ENCODE measurements at places on chromosomes 3 and 15.

DNA sequence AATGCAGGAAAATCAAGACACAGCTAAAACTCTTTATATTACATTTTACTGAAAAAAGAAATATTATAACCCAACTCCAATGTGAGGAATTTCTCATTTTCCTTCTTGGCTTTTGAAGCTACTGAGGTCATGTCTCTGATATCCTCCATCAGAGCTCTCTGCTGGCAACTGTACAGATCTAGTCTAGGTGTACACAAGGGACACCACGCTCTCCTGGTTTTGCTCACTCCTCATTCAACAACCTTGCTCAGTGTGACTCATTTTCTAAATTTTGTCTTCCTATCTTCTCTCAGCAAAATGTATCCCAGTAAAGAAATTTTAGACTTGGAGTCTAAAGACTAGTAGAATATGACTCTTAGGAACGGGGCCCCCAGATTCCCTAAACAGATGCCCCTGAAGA, 144.3 kb downstream of the KCNMB2 start:
- no peak for DNase-seq

DNA sequence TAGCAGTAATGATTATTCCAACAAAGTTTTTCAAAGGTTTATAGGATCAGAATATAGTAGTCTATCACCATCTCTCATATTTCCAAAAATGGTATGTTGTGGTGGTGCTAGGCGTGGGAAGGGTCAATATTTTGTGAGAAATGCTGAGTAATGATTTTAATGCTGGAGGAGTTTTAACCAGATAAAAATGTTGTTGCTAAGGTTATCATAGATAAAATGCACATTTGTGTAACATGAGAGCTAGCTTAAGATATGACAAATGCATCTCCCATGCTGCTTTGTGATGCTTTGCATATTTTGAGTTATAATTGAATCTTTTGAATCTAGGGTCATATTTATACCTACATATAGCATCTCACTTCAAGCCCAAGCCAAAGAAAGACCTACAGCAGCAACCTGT, 103.9 kb upstream of the ROBO1 start:
- no peak for DNase-seq

DNA sequence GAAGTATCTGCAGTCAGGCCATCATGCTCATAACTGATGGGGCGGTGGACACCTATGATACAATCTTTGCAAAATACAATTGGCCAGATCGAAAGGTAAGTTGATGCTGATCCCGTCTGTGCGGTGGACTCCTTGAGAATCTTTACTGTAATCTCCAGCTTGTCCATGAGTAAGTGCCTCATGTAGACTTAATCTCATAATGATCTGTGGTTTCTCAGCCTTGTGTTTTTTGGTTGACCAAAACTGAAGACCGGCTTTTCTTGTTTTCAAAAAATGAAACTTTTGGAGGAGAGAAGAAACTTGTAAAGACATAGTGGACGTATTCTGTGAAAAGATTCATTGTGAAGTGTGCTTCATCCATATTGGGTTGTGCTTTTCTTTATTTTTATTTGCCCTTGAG, 285.7 kb downstream of the LRTM1 start:
- no peak for DNase-seq

DNA sequence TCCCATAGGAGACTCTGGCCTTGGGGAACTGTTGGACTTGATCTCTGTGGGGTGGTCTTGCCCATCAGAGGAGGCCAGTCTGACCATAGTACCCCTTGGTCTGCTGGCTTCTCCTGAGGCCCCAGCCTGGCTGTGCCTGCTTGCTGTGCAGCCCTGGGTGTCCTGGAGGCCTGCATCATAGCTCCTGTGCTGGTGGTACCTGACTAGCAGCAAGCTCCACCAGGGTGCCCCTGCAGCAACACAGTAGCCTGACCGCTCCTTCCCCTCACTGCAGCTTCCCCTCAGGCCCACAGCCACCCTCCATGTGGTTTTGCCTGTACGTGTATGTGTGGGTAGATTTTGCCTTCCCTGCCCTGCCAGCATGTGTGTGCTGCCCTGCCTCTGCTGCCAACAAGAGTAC, 85.6 kb upstream of the TTC14 start:
- DNase-seq: no peak

GRCh38 chr15:89806559-89807550, 7.8 kb downstream of the ANPEP start:
- no peak for DNase-seq

DNA sequence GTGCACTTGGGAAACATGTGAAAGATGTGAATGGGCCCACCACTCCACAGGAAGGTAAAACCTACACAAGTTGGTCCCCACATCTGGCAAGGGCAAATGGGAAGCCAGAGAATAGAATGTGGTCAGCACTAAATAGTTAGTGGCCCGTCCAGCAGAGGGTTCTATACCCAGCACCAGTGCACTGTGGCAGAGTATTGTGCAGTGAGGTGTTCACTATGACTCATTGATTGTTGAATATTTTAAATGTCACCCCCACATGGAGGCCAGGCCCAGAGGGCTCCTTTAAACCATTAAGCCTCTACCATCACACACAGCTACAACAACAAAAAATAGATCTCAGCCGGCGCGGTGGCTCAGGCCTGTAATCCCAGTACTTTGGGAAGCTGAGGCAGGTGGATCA, 11.7 kb downstream of the FRMD5 start:
- no peak for DNase-seq

DNA sequence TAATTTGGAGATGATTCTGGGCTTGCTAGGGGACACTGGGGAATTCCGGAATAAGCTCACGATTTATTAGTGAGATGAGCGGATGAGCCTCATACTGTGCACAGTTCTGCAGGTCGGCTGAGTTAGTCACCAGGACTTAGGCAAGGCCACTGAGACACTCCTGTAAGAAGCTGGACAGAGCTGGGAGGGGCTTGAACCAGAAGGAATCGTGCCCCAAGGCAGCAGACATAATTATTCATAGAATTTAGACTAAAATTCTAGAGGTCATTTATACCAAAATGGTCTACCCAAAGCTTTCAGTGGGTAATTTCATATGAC, 121.4 kb downstream of the VGLL4 start:
- DNase-seq: no peak

DNA sequence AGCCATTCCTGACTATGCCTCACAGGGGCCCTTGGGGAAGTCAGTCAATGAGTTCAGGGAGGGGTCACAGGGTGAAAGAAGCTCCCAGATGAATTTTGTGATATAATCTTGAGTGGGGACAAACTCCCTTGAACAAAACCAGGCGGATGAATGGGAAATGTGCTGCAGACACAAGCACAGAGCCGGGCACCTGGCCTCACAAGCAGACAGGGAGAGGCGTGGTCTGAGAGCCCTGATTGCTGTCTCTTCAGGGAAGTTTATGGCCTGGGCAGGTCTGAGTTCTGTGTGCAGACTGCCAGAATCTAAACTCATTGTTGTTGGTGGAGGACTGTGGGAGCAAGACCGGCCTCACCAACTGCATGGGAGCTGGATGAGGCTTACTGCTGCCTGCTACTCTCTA, 591.8 kb downstream of the EPHA3 start:
- DNase-seq: no peak

GRCh38 chr15:63019511-63020109, 22.9 kb upstream of the TPM1 start:
- DNase-seq: no peak

GRCh38 chr3:88231632-88232031, 81.9 kb downstream of the C3orf38 start:
- no peak for DNase-seq

DNA sequence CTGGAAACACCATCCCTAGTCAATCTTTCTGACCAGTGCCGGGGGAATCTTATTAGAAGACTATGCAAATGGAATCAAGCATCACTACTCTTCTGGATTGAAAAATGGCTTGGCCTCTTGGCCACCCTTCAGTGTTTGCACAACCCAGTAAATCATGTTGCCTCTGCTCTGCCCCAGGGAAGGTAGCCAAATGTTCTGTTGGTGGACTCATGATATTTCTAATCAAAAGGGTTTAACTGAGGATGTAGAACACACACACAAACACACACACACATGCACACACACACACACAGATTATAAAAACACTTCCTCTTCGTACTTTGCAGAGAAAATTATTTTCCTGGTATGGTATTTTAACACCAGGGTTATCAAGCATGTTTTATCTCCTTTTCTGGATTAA, 7.9 kb downstream of the RBP2 start:
- DNase-seq: no peak

DNA sequence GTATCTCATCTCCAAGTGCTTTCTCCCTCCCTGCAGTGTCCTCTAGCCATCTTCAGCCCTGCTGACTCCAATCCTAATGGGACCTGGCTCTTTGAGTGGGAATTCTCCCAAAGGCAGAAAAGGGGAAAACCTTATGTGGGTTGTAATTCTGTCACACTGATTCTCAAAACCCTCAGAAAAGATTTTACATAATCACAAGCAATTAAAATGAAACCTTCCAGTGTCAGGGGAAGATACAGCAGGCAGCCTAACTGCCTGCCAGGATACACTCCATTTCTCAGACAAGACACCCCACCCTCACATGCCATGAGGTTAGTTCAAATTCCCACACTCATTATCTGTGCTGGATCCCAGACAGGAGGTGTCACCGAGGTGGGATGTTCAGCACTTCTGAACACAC, 121.4 kb downstream of the RFTN1 start:
- DNase-seq: no peak

- no peak for DNase-seq
Measured at GRCh38 chr3:71138410-71138809, 445.1 kb downstream of the FOXP1 start.

DNA sequence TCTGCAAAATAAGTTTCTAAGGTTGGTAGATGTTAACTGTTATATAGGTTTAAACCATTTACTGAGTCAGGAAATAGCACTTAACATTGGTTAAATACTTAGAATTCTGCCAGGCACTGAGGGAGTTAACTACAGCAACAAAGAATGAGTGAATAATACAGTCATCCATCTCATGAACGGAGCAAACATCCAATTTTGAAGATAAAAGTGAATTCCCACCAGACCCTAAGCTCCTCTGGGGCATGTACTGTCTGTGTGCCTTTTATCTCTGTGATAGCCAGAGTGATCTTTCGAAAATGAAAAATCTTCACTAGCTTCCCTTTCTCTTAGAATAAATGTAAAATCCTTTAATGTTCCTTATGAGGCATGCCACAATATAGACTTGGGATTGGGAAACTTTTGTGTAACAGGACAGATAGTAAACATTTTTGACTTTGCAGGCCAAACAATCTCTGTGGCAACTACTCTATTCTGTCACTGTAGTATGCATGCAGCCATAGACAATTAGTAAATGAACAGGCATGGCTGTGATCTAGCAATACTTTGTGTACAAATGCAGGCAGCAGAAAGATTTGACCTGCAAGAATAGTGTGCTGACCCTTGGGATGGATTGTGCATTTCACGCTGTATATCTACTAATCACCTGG, 294.5 kb upstream of the LMCD1 start:
- DNase-seq: no peak

DNA sequence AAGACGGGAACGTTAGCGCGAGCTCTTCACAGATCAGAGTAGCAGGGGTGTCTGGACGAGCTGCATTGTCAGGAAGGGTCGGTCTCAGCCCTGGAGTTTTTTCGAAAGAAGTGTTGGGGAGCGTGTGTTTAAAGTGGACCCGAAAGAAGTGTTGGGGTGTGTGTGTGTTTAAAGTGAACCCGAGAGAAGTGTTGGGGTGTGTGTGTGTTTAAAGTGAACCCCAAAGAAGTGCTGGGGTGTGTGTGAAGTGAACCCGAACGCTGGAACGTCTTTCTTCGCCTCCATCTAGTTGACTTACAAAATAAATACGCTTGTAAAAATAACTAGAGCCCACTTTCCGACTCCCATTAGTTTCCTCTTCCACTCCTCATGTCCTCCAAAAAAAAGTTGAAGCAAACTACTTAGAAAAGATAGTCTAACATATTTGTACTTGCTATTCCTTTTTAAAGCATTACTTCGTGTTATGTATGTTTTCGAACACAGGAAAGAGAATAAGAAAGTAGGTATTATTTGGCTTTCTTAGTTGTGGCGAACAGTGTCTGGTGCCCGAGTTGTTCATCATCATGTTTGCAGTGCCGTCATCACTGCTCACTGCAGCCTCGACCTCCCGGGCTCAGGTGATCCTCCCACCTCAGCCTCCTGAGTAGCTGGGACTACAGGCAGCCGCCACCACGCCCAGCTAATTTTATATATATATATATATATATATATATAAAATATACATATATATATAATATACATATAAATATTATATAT, 1.0 kb downstream of the LRCH3 start:
- DNase-seq: peak; percentile 39

GRCh38 chr15:93583552-93583951, 494.5 kb upstream of the RGMA start:
- no peak for DNase-seq

- no peak for DNase-seq
Measured at GRCh38 chr3:134253475-134254226, 3.0 kb upstream of the RYK start.

- DNase-seq: no peak
Measured at GRCh38 chr15:84822653-84823281, 5.6 kb downstream of the ALPK3 start.

DNA sequence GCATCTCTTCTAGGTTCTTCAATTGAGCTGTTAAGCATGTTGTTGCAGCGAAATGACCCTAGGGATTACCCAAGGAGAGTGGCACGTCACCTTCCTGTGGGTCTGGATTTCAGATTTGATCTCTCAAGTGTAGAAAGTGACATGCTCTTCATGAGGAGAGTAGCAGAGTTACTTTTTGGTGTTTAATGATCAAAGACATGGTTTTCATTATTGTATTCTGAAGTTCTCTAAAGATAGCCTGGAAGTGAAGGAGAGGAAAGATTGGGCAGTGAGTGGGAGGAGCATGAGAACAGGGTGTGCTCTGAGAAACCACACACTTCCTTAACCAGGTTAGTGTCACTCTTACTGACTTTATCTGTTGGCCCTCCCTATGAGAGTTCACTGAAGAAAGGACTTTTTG, 153.6 kb downstream of the AKAP13 start:
- peak; percentile 39 for DNase-seq

- peak; percentile 17 for DNase-seq
Measured at GRCh38 chr15:47987908-47988532, 132.8 kb upstream of the SLC24A5 start.

DNA sequence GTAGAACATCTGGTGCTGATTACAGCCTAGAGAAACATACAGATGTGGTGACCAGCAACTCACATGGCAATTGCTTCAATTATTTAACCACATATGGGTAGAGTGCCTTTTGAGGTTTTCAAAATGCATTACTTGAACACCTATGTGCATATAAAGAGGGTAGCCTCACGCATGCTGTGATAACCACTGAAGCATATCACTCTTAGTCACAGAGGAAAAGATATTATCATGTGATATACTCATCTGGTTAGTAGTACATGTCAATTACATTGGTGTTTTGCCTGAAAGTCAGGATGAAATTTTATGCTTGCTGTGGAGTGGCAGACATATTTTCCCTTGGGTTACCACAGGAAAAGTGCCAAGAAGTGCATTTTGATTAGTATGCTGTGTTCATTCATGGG, 459.3 kb upstream of the AGTR1 start:
- no peak for DNase-seq

DNA sequence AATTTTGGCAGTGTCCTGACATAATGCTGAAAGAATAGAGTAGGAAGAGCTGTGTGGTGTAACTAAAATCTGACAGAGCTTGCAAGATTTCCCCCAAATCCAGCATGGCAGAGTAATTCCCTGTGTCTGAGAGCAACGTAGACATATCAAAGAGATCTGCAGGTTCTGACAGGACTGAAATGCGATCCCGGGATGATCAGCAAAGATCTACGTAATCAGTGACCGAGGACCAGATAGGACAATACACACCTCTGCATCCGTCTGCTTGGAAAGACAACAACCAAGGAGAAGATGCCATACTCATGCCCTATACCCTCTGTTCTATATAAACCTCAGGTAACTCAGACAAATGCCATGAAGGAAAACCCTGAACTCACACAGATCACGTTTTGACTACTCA, 26.6 kb upstream of the SYNPR start:
- no peak for DNase-seq

Measured in CD4-positive, alpha-beta T cell treated with Interleukin-2 at 100 ng/mL for 4 hours (primary cell).